ENCODE measurements at places on chromosomes 6 and 20.

DNA sequence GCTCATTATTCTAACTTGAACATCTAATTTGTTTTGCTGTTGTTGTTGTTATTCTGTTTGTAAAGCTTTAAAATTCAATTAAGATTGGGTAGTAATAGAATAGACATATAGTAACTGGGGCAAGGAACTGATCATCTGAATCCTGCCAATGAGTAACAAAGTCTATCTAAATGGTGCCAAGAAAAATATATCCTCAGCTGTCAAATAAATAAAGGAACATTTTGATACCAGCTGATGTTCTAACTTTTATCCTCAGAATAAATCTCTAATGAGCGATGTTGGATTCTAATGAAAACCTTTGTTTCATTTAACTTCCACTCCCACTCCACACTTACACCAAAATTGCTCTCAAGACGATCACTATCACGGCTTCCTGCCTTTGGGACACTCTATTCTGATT is 210.9 kb downstream of the TINAG start:
- DNase-seq: no peak

- no peak for DNase-seq
Observed at GRCh38 chr6:1129131-1129530, 182.8 kb upstream of the FOXQ1 start.

- no peak for DNase-seq
Observed at GRCh38 chr6:39997101-39997635, 62.9 kb upstream of the MOCS1 start.

DNA sequence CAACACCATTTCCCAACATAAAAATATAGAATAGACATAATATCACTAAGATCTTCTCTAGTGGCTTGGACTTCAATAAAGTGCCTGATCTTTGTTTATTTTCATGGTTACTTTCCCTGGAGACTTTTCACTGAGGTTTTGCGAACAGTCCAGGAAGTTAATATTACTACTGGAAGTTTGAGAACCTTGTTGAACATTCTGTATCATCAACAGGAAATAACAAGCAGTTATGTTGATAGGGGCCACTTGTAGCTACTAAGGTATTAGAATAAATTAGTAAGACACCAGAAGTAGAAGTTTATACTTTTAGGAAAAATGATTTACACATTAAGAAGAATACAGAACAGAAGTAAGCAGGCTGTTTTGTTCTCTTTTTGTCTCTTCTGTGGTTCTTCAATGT is 180.2 kb downstream of the TFAP2B start:
- DNase-seq: no peak

DNA sequence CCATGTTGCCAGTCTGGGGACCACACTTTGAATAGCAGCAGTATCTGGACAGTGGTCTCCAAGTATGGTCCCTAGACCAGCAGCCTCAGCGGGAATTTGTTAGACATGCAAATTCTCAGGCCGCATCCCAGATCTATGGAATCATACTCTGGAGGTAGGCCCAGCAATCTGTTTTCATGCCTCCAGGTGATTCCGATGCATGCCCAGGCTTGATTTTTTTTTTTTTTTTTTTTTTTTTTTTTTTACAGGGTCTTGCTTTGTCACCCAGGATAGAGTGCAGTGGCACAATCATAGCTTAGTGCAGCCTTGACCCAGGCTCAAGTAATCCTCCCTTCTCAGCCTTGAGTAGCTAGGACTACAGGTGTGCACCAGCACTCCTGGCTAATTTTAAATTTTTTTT is 682 bp upstream of the SLA2 start:
- DNase-seq: no peak

DNA sequence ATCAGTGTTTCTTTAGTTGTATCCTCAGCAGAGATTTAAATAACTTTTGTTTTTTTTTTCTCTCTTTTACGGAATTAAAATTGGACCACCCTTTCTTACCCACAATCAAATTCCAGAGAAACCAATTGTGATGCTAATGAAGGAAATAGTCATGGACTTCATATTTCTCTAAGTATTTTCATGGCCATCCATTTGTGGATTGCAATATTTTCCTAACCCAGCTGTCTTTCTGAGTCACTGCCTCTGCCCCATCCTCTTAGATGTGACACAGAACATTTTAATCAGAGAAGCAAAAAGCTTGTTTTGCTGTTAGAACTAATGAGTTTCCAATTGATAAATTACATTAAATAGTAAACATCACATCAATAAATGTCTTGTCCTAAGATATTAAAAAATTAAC is 405.5 kb upstream of the ADGRB3 start:
- DNase-seq: no peak

DNA sequence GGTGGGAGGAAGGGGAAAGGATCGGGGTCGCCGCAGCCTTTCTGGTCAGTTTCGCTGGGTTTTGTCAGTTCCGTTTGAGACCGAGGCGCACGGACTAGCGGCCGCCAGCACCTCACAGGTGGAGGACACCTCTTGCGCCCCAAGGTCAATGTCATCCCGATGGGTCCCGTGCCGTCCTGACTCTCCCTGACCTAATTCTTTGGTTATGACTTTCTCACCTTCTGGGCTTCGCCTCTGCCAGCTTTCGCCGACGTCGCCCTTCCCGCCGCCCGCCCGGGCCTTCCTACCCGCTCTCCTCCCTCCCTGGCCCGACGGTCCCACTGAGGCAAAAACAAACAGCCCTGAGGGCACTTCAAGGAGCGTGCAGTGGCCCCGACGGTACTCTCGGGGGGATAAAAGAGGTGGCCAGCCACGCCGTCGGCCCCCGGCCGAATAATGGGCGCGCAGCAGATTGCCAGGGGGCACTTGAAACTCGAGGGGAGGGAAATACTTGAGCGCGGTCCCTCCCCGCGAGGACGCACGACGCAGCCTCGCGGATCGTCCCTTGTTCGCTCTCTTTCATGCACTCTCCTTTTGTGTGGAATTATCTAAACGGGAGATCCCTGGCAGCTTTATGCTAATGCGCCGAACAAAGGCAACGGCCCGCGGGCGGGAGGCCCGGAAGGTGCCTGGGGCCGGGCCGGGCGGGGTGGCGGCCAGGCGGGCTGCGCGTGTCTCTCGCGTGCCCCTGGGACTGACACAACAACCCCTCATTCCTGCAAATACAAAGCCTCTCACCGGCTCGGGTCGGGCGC is 3.9 kb upstream of the INSM1 start:
- no peak for DNase-seq

DNA sequence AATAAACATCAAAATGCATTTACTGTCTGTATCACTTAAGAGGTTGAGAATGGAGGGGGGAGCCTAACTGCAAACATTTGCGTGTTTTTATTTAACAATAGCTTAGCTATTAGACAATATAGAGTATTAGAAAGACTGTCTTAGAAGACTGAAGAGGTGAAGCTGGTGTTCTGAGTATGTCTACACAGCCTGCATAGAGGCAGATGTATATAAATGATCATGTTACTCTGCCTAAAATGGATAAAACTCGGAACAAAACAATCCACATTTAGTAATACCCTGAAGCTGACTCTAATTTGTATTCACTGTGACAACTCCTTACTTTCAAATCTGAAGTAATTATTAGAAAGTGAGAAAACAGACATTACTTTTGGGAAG is 181.9 kb downstream of the GMPR start:
- DNase-seq: no peak

GRCh38 chr6:144086959-144087358 is 8.4 kb downstream of the SF3B5 start:
- no peak for DNase-seq

DNA sequence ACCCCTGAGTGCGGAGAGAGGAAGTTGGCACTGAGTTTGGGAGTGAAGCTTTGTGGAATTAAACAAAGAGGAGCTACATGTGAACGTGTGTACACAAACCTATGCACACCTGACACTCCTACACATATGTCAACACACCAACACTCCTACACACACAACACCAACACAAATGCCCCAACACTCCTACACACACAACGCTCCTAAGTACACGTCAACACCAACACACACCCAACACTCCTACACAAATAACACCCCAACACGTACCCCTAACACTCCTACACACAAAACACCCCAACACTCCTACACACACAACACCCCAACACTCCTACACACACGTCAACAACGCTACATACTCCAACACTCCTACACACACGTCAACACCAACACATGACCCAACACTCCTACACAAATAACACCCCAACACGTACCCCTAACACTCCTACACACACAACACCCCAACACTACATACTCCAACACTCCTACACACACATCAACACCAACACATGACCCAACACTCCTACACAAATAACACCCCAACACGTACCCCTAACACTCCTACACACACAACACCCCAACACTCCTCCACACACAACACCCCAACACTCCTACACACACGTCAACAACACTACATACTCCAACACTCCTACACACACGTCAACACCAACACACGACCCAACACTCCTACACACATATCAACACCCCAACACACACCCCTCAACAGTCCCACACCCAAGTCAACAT is 40.1 kb upstream of the ZBP1 start:
- no peak for DNase-seq

GRCh38 chr20:14777591-14777990 is 440.2 kb upstream of the FLRT3 start:
- DNase-seq: no peak

- DNase-seq: no peak
Observed at GRCh38 chr6:149405823-149406765, 6.0 kb downstream of the SUMO4 start.

DNA sequence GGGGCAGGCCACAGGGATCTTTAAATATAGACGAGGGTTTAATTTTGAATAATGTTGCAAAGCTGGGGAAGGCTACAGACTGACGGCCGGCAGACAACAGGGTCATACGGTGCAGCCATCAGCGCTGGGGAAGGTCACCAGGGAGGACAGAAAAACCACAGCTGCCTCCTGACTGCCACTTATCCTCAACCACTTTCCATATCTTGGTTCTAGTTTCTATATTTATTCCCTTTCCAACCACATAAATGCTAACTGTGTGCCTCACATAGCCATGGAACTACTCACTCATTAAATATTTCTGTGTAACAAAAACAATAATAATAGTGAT is 85.7 kb upstream of the AGPAT4 start:
- no peak for DNase-seq

GRCh38 chr6:109896341-109896740 is 81.8 kb upstream of the GPR6 start:
- no peak for DNase-seq

GRCh38 chr6:162306616-162307015 is 420.9 kb downstream of the PRKN start:
- no peak for DNase-seq

GRCh38 chr6:3337521-3338350 is 79.0 kb downstream of the PSMG4 start:
- DNase-seq: no peak

DNA sequence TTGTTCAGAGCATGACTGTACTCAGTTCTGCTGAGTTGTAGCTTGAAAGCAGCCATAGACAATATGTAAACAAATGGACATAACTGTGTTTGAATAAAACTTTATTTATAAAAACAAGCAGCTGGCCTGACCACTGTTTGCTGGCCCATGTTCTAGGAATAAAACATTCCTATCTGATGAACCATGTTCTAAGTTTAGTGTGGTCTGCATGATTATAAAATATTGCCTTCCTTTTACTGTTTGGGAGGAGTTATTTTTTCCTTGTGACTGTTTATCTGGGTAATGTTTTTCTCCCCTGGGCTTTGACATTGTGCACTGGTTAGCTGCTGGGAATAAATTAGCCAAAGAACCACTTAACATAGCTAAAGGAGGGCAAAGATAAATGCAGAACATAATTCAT is 55.1 kb downstream of the CDS2 start:
- DNase-seq: no peak

GRCh38 chr6:148471624-148472159 is 129.1 kb downstream of the SASH1 start:
- no peak for DNase-seq

DNA sequence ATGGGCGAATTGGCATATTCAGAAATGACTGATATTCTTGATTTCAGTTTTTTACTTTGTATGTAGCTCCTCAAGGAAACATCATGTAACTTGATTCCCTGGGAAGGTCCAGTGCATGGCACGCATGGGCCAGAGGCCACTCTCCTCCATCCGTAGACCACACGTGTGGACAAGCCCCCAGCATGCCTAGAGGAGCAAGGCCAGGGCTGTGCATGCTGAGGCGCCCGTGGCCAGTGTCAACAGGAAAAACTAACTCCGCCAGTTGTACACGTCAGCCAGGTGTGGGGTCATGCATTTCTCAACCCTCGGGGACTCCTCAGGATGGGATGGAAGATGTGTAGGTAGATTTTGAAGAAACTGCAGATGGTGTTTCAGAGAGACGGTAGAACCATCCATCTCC is 37.8 kb upstream of the CD93 start:
- DNase-seq: no peak

GRCh38 chr6:28424163-28424562 is 19.1 kb downstream of the ZSCAN23 start:
- DNase-seq: no peak

GRCh38 chr20:5156675-5157448 is 30.1 kb downstream of the CDS2 start:
- DNase-seq: no peak

GRCh38 chr6:126153661-126154060 is 167.3 kb downstream of the TRMT11 start:
- no peak for DNase-seq

- DNase-seq: no peak
Observed at GRCh38 chr6:151630387-151630786, 136.6 kb downstream of the CCDC170 start.

- DNase-seq: no peak
Observed at GRCh38 chr6:28335040-28335563, 846 bp downstream of the ZSCAN31 start.

- peak; percentile 9 for DNase-seq
Observed at GRCh38 chr6:32271429-32271828, 47.6 kb upstream of the NOTCH4 start.

GRCh38 chr6:36577301-36577700 is 16.9 kb upstream of the SRSF3 start:
- DNase-seq: no peak

- no peak for DNase-seq
Observed at GRCh38 chr20:62401331-62401779, 5.7 kb downstream of the CABLES2 start.

DNA sequence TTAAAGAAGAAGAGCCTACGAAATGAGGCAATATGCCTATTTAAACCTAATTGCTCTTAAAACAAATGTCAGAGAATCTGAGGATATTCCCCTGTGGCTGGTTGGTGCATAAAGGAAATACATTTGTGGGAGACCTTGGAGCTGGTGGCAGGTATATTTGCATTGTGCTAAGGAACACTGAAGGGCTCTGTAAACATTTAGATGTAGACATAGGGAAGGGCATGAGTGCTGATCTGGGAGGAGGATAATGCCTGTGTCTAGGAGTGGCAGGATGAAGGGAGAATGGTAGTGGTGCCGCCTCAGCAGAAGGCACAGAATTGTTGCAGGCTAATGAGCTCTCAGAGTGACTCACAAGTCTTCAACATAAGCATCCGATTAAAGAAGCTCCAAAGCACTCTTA is 85.8 kb downstream of the CD164 start:
- no peak for DNase-seq

GRCh38 chr20:24678351-24679106 is 209.1 kb downstream of the SYNDIG1 start:
- no peak for DNase-seq

GRCh38 chr6:141700819-141701218 is 431.9 kb upstream of the GJE1 start:
- no peak for DNase-seq
